M059J (cell line): ENCODE measurements at places on chromosomes 2 and 18.

- no peak for DNase-seq
These were observed 34.5 kb downstream of the INPP5D start for GRCh38 chr2:233094614-233095013.

GRCh38 chr2:63124218-63124617, 73.6 kb downstream of the OTX1 start:
- DNase-seq = no peak

DNA sequence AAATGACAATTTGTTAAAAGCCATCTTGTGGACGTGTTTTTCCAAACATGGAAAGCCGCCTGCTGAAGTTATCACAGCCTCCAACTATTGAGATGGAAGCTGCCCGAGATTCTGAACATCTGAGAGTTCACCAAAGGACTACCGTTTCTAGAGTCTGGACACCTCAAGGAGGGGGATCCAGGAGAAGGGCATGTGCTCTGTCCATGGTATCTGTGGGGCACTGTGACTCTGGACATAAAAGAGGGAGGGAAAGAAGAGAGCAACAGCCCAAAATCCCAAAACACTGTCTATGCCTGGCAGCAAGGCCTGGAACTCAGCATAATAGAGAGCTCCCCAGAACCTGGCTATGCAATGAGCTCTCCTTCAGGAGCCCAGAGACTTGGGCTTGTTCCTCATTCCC, 319.9 kb downstream of the EN1 start:
- no peak for DNase-seq

GRCh38 chr2:181656450-181657291, at the start of gene CERKL:
TSS of gene CERKL (minus strand) at chr2:181657105. CDS start at chr2:181657006, 99 bp downstream.
- DNase-seq = peak; percentile 75

DNA sequence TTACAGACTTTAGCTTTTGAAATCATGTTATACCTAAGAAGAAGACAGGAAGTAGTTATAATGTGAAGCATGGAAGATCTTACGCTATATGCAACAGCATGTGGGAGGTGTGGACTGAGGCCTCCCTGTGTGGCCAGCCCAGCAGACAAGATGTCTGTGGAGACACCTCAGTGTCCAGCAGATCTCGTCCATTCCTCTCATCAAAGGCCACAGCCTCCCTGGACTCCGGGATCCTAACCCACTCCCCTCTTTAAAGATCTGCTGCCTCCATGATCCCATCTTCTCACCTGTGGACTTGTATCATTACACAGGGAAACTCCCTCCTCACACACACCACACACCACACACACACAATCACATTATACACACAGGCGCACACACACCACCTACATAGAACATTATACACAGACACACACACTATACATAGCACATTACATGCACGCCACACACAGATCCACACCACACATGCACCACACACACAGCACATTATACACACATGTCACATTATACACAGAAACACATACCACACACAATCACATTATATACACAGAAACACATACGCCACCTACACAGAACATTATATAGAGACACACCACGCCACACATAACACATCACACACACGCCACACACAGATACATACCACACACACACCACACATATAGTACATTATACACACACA, 89.5 kb downstream of the PXDN start:
- DNase-seq = no peak
